ENCODE measurements at places on chromosomes 13 and 19.

- no peak for DNase-seq
Observed at GRCh38 chr13:40221460-40222201, 444.8 kb downstream of the FOXO1 start.

GRCh38 chr19:46428239-46429135, at the start of gene PNMA8C:
PNMA8C (minus strand) TSS chr19:46428936; CDS start chr19:46428359, 577 bp downstream.
- peak; percentile 82 for DNase-seq

DNA sequence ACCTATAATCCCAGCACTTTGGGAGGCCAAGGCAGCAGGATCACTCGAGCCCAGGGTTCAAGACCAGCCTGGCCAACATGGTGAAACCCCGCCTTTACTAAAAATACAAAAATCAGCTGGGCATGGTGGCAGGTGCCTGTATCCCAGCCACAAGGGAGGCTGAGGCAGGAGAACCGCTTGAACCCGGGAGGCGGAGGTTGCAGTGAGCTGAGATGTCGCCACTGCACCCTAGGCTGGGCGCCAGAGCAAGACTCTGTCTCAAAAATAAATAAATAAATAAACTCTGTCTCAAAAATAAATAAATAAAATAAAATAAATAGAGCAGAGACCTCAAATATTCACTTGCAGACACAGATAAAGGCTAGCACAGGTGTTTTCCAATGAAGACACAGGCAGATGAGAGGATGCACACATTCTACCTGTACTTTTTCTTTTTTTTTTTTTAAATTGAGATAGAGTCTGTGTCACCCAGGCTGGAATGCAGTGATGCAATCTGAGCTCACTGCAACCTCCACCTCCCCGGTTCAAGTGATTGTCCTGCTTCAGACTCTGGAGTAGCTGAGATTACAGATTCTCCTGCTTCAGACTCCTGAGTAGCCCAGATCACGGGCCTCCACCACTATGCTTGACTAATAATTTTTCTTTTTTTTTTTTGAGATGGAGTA, 2.7 kb upstream of the RPS16 start:
- DNase-seq = no peak

GRCh38 chr13:21670883-21671619, at the start of gene FGF9:
FGF9 (plus strand) TSS chr13:21671073; CDS start chr13:21671913, 840 bp downstream.
- peak; percentile 76 for DNase-seq

GRCh38 chr13:46160471-46161066, 21.4 kb downstream of the LCP1 start:
- DNase-seq = no peak

GRCh38 chr13:73721571-73721970, 412.6 kb downstream of the KLF12 start:
- DNase-seq = no peak

DNA sequence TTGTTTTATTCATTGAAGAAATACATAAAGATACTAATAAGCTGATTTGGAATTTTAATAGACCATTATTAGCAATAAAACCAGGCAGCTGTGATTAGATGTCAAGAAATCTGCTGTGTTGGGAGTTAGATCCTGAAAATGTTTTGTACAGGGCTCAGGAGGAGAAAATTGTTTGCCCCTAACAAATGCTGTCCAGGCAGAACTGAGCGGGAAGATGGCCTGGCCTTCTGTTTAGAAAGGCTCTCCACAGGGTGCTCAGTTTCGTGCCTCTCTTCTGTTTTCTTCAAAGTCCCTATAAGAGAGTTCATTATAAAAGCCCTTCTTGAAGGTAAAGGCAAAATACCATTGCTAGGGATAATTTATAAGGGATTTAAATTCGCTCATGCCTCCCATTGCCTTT, 64.1 kb downstream of the ERCC5 start:
- DNase-seq = no peak

GRCh38 chr13:92270990-92271389, 872.6 kb downstream of the GPC5 start:
- DNase-seq = no peak

- peak; percentile 53 for DNase-seq
Observed at GRCh38 chr13:113367771-113368170, 3.8 kb upstream of the GRTP1 start.
